Gastrocnemius medialis (tissue), 4 donors: ENCODE measurements at places on chromosomes 6 and 20. TPM values are rescaled to one million over a fixed set of nuclear protein-coding genes. Genes with fewer than 3 reads are reported as not detected.

SMLR1 gene
- not detected for total RNA-seq

PRRT1 gene
- total RNA-seq = not detected

LY86 gene
- total RNA-seq = 1.3 TPM

DNA sequence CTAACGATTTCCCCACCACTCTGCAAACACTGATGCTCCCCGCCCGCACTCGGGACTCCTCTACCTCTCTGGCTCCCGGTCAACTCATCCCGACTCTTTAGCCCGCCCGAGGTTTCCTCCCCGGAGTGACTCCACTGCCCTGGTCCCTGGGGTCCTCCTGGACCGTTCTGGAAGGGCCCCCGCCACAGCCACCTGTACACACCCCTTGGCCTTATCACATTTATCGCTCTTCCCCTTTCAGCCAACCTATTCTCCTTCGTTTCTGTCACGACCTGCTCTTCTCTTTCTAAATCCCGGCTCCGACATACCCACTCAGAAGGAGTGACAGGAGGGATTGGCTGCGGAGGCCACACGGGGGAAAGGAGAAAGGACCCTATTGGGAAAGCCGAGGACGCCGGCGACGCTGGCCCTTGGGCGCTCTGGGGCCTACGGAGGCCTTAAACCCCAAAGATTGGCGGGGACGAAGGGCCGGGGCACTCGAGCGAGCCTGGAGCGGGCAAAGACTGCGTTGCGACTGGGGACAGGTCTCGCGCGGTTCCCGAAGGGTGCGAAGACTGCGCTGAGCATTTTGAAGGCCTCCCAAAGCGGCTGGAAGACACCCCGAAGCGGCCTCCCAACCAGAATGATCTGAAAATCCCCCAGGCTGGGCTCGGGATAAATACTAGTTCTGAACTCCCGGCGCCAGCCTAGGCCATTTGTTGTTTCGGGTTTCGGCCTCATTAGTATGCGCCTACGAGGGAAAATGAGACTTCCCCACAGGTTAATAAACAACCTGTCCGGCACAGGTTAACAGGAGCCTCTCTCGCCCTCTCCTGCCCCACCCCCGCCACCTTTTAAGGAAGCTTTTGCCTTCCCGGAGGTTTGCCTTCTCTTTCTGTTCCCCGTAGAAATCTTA is 9.2 kb downstream of the SIM1 start:
- DNase-seq = no peak
- H3K27ac ChIP-seq = no peak overlapping the region
- peaks cover 72% of the 10 kb centered on the region for H3K27me3 ChIP-seq
- no peak overlapping the region for H3K4me3 ChIP-seq
- no peaks in the 10 kb centered on the region for H3K4me1 ChIP-seq
- no peaks in the 10 kb centered on the region for H3K36me3 ChIP-seq

DNA sequence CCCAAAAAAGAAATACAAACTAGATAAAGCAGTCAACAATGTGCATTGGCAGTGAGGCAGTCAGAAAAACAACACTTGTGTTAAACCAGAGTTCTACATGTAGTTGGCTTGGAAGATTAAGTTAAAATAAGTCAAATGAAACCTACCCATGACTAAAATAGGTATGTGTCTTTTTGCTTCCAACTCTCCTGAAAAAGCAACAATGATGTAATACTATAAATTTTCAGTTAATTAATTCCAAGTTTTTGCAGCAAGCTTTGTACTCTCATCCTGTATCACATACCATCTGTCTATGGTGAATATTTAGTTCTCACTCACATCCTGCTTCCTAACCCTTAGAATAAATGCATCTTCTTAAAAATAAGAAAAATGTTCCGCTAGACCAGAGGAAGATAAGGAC is 261.5 kb downstream of the KIF16B start:
- H3K36me3 ChIP-seq = no peaks in the 10 kb centered on the region
- H3K4me1 ChIP-seq = no peaks in the 10 kb centered on the region
- no peaks in the 10 kb centered on the region for H3K27me3 ChIP-seq

- no peak overlapping the region for H3K27ac ChIP-seq
- DNase-seq = no peak
- H3K27me3 ChIP-seq = peaks cover 76% of the 10 kb centered on the region
- H3K4me3 ChIP-seq = peak overlapping the region; percentile 30
Observed at GRCh38 chr20:2751347-2751877, 49.0 kb downstream of the CPXM1 start.

GRCh38 chr6:138882369-138883017 is 86.6 kb downstream of the ECT2L start:
- H3K27me3 ChIP-seq = no peaks in the 10 kb centered on the region
- no peak overlapping the region for H3K27ac ChIP-seq
- no peak for DNase-seq
- no peaks in the 10 kb centered on the region for H3K4me1 ChIP-seq

- no peaks in the 10 kb centered on the region for H3K27me3 ChIP-seq
- H3K36me3 ChIP-seq = no peaks in the 10 kb centered on the region
- no peak overlapping the region for H3K4me3 ChIP-seq
- H3K4me1 ChIP-seq = peaks cover 69% of the 10 kb centered on the region
- DNase-seq = no peak
- H3K27ac ChIP-seq = peak overlapping the region; percentile 99
Observed at GRCh38 chr20:49706630-49707091, 7.0 kb downstream of the B4GALT5 start.
